Activated CD4-positive, alpha-beta T cell treated with anti-CD3 and anti-CD28 coated beads, Interleukin-2, amount 10 ng/mL, durations not matched to agents 24 days and 14 days (primary cell): ENCODE measurements at places on chromosomes 16 and 17.
A peak's percentile ranks its signal among the peaks of the same experiment; 100 is the strongest.

GRCh38 chr16:58500430-58501241 is 693 bp downstream of the NDRG4 start:
- no peak for DNase-seq

- peak; percentile 65 for DNase-seq
Measured at GRCh38 chr17:27573971-27574525, 56.9 kb upstream of the LGALS9 start.

DNA sequence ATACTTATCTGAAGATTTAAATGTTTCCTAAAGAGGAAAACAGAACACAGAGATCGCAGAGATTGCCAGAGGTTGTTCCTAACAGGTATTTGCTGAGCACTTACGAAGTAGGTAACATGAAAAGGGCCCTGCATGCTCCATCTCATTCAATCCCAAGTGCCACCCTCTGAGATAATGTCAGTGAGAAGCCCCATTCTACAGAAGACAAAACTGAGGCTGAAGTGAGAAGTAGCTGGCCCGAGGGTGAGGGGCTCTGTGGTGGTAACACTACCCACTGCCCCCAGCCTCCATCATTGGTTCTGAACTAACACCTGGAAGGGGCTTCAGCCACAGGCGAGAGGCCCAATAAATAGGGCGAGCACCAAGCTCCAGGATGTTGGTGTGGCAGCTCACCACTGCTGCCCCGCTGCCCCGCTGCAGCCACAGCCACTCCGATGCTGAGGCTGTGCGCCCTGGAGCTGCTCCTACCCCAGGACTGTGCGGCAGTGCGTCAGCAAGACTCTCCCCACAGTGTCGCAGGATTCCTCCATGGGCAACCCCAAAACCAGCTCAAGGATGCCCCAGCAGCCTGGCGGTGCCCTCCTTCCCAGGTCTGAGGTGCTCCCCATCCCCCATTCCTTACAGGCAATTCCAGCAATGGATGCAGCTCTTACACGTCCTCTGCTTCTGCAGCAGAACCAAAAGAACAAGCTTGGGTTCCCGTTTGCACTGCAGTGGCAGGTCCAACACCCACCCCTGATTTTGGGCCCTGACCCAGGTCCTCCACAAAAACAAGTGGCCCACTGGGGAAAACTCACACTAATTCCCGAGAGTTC is 10.3 kb downstream of the FLCN start:
- no peak for DNase-seq

GRCh38 chr16:82033683-82034300 is 1.3 kb upstream of the HSD17B2 start:
- no peak for DNase-seq

DNA sequence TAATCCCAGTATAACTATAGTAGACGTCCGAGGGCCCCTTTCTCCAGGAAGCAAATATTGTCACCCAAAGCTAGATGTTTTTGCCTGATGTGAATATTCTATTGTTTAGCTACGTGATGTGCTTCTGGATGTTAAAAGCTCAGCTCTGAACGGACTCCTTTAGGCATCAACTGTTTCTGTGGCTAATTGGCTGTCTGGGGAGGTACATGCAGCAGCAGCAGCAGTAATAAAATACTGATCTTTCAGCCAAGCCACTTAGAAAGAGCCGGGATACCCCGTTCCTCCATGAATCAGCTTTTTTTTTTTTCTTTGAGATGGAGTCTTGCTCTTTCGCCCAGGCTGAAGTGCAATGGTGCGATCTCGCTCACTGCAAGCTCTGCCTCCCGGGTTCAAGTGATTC is 43.0 kb downstream of the TRARG1 start:
- DNase-seq, result no peak

- DNase-seq, result no peak
Measured at GRCh38 chr16:10805334-10805733, 13.3 kb downstream of the TVP23A start.

DNA sequence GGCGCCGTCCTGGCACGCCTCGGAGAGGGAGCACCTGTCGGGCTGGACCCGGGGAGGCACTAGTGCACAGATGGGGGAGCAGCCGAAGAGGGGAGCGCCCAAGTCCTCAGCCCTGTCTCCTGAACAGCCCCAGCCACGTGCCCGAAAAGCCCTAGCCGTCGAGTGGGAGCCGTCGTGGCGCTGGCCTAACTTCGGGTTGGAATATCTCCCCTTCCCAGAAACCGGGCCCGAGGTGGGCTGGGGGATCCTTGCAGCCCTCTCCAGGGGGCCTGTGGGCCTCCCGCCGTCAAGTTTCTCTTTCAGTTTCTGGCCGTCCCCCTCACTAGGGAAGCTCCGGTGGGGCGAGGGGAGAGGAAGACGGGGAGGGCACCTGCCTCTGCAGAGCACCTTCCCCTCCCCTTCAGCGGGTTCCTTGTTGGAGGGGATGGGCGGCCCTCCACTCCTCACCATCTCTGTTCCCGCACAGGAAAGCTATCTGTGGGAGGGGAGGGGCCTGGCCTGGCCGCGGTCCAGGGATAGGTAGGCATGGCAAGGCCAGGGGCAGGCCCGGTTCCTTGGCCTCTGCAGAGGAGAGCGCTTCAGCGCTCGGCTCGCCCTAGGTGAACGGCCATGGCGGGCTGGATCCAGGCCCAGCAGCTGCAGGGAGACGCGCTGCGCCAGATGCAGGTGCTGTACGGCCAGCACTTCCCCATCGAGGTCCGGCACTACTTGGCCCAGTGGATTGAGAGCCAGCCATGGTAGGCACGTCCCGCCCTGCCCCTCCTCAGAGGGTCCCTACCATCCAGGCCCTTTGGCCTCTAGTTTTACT is 709 bp downstream of the STAT5A start:
- peak; percentile 89 for DNase-seq

DNA sequence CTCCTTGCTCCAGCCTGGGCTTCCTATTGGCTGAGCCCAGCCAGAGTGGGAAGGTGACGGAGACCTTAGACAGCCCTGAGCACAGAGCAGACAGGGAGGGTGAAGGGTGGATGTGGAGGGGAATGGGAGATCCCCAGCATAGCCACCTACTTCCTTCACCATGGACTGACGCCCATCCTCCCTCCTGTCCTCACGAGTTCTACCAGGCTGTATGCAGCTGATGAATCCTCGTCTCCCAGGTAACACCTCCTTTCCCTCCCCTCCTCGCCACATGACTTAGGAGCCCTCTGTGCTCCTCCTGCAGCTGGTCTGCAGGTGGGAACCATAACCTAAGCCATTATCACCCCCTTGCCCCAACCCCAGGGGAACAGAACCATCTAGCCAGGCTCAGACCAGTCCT is 9.0 kb upstream of the CRHR1 start:
- DNase-seq, result no peak

DNA sequence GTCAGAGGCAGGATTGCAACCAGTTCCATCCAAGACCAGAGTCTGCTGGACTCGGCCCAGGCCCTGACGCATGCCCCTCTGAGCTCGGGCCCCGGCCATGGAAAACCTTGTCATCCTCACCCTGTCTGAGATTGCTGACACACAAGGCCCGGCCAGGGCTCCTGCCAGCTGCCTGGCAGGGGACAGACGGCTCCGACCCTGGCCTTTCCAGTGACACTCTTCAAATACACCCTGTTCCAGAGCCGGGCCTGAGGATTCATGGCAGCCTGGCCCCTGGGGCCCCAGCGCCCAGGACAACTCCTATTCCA is 3.2 kb upstream of the PABPN1L start:
- DNase-seq, result no peak

- no peak for DNase-seq
Measured at GRCh38 chr16:77674888-77675287, 47.4 kb upstream of the NUDT7 start.

DNA sequence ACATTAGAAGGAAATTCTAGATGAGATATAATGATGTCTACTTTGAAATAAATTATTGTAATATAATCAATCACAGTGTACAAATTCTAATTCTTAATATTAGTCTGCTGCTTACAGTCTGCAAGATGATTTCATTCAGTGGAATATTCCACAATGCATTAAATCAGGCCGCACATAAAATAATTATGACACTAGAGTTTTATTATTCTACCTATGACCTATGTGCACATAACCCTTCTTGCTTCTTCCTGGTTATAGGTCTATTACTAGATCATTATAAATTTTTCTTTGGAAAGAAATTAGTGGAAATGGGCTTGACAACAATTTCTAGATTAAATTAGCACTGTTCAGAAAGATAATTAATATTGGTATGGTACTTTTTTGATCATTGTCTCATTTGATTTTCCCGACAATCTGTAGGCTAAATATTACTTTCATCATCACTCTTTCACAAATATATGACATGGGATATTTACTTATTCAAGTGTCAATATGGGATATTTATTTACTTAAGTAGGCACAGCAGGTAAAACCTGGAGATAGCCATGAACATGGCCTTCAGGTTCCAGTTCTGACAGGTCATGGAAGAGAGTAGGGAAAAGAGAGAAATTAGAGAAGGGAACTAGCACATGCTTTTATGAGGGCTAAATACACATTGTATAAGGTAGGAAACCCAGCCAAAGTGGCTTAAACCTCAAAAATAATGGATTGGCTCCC is 476.4 kb downstream of the TOX3 start:
- DNase-seq, result peak; percentile 12

DNA sequence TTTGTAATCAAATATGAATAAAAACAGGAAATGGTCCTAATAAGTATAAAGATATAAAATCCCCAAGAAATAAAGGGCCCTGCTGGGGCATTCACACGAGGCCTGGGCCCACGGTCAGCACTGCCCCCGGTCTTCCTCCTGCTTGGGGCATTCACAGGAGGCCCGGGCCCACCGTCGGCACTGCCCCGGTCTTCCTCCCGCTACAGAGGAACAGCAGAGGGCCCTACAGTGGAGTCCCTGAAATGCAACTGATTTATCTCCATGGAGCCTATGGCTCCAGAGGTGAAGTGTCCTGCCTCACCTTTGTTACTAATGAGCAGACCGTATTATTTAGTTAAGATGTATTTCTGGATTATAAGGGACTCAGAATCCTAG is 46.5 kb downstream of the MAP1LC3B start:
- no peak for DNase-seq

DNA sequence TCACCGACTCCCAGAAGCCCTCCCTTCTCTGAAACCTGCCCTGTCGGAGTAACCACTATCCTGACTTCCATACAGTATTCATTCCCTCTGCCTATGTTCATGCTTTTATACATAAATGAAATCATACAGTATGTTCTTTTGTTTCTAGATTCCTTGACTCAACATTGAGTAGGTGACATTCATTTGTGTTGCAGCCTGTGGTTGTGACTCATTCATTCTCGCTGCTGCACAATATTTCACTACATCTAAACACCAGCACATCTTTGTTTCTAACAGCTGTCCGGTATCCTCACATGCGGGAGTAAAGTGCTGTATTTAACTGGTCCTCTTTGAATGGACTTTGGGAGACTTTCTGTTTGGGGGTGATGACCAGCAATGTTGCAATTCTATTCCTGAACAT is 135.0 kb upstream of the FOXF1 start:
- no peak for DNase-seq

DNA sequence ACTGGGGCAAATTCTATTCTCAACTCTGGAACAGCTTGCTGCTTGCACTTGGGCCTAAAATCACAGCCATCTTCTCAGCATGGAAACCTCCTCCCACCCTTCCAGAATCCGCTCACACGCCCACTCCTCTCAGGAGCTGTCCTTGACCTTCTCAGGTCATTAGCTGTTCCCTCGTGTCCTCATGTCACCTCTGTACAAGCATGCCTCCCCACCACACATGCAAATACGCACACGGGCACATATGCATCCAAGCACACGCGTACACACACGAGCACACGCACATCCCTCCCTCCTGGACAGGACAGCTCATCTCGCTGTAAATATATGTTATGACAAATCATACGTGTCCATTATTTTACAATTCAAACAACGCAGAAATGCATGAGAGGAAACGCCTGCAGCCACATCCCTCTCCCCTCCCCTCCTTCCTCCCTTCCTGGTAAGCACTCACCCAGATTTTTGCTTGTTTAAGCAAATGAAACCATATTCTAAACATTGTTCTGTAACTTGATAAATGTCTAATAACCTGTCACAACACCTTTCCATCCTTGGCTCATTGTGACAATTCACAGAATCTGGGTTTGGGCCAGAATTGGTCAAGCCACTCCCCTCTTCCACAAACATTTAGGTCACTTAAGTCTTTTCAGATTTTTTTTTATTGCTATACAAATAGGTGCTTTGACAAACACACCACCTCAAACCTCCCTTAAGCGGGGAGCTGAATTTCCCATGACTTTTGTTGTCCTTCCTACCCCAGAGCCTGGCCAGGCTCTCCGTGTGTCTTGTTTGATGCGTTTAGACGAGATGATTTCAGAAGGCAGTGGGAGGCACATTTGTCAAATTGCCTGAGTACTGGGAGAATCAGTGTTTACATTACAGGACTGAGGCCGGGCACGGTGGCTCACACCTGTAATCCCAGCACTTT is 41.7 kb downstream of the DNAH17 start:
- peak; percentile 73 for DNase-seq

DNA sequence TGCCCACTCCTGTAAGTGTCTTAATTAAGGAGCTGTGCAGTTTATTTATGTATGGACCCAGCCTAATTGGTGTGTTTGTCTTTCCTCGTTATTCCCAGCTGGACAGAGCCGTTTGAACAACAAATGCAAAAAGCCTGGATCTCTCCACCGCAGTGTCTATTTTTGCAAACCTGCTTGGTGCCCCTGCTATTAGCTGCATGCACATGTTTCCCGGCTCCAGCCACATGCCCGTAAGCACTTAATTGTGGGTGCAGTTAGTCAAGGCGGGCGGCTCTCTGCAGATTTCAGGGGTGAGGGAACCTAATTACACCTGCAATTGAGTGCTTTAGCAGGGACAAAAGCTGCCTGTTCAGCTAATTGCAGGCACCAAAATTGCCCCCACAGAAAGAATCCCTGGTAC is 74.0 kb upstream of the GSE1 start:
- DNase-seq, result no peak
